Chondrocyte (in vitro differentiated cells): ENCODE measurements at places on chromosomes 3 and 15. TPM values are rescaled to one million over a fixed set of nuclear protein-coding genes. Genes with fewer than 3 reads are reported as not detected.

GRCh38 chr15:27483124-27483523 is 512.1 kb downstream of the GABRG3 start:
- H3K4me1 ChIP-seq = peaks cover 14% of the 10 kb centered on the region
- no peaks in the 10 kb centered on the region for H3K27me3 ChIP-seq
- H3K4me3 ChIP-seq = no peak overlapping the region
- H3K27ac ChIP-seq = no peak overlapping the region

DNA sequence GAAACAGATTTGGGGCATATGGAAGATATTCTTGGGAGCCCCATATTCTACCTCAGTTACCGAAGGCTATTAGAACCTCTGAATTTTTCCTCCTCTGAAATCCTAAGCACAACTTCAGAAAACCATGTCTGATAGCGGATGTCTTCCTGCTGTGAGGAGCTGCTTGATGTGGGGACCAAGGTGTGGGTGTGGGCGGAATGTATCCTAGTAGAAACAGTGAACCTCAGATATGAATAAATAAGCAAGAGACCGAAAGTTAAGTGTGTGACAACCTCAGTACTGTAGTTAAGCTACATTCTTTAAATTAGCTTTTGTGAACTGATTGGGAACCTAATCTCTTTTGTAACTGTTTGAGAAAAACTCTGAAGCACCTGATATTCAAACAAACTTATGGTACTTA is 46.9 kb downstream of the SENP2 start:
- no peak for DNase-seq
- no peak overlapping the region for H3K4me3 ChIP-seq
- H3K4me1 ChIP-seq = peaks cover 25% of the 10 kb centered on the region
- H3K27ac ChIP-seq = no peak overlapping the region

GRCh38 chr15:95958382-95958781 is 372.1 kb upstream of the NR2F2 start:
- H3K36me3 ChIP-seq = peaks cover 5% of the 10 kb centered on the region
- no peaks in the 10 kb centered on the region for H3K4me1 ChIP-seq
- no peak for DNase-seq
- no peaks in the 10 kb centered on the region for H3K27me3 ChIP-seq

Gene CACNA2D2
- total RNA-seq = 0.34 to 0.46 TPM (median 0.40 TPM) in 3 replicates

Gene IDH3A
- total RNA-seq = 42.6 to 50.7 TPM (median 48.7 TPM) in 3 replicates
